ENCODE measurements at places on chromosomes 6 and 20. TPM values are rescaled to one million over a fixed set of nuclear protein-coding genes. Genes with fewer than 3 reads are reported as not detected.

Gene C6orf15
- total RNA-seq, result not detected

Gene BPIFB1
- total RNA-seq, result not detected

Gene RAMACL
- 2.3 TPM for total RNA-seq

Gene VSX1
- total RNA-seq, result not detected

Gene GINS1
- total RNA-seq, result 5.4 TPM

Gene FAXC
- not detected for total RNA-seq

Gene PREX1
- total RNA-seq, result 65.0 TPM

Gene SFTA2
- total RNA-seq, result not detected

Gene COL20A1
- total RNA-seq, result not detected

Gene FAM162B
- total RNA-seq, result not detected

Gene TMEM14C
- total RNA-seq, result 23.0 TPM

Gene NTSR1
- not detected for total RNA-seq

Gene SPINT4
- total RNA-seq, result not detected

Gene HSPA12B
- total RNA-seq, result not detected

Gene PKIB
- total RNA-seq, result 0.81 TPM

Gene EYA4
- 0.40 TPM for total RNA-seq

Gene C6orf58
- total RNA-seq, result not detected

Gene AKIRIN2
- 61.9 TPM for total RNA-seq
